ENCODE measurements at places on chromosomes 5 and 9.

DNA sequence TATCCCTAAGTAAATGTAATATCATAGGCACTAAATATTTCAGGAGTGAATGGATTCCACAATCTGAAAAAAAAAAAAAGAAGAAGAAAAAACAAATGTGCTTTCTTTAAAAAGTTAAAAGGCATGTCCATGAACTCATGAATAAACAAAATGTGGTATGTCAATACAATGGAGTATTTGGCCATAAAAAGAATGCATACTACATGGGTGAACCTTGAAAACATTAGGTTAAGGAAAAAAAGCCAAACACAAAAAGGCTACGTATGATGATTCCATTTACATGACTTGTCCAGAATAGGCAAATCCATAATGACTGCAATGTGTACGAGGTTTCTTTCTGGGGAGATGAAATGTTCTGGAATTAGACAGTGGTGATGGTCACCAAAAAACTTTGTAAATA is 45.3 kb downstream of the FNIP1 start:
- DNase-seq, result no peak

GRCh38 chr5:111004291-111004690 is 67.2 kb upstream of the TSLP start:
- no peak for DNase-seq

- DNase-seq, result peak; percentile 83
Observed at GRCh38 chr5:73454379-73455036, 5.9 kb upstream of the FOXD1 start.

GRCh38 chr9:83656952-83657351 is 34.0 kb downstream of the IDNK start:
- no peak for DNase-seq

- no peak for DNase-seq
Observed at GRCh38 chr5:160507221-160507721, 85.6 kb downstream of the PTTG1 start.

DNA sequence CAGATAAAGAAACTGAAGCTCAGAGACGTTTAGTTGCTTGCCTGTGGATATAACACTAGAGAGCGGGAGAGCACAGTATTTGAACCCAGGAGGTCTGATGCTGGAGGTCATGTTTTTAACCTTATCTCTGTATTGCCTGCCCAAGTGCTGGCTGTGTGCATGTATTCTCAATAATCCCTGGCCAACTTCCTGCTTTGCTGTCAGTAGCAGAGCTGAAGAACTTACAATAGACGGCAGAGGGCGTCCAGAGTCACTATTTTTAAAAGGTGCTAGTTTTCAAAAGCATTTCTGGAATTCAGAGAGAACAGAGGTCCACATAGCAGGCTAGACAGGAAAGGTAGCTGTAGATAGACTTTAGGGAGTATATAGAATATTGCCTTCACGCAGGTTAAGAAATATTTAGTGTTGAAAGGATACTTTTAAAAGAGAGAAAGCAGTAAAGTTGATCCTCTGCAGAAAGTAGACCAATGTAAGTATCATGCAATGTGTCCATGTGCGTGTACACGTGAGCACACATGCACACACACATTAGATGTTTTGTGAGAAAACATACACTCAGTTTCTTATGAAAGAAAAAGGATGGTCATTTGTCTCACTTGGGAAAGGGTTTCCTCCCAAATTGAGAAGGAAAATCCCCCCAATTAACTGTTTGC is 46.3 kb downstream of the PTCD2 start:
- peak; percentile 78 for DNase-seq

DNA sequence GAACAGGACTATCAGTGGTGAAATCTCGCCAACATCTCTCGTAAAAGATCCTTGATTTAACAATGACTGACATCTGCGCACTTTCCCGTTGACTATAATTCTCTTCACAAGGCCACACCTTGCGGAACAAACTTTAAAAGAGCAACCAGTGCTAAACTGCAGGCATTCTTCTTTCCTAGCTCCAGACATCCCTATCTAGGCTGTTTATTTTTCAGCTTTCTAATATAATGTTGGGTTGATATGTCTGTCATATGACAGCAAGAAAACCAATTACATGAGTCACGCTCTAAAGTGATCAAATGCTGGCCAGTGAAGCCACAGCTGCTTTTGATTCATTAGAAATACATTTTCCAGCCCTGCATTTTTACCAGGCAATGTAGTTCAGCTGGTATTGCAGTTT is 162.5 kb downstream of the ELAVL2 start:
- DNase-seq, result no peak

DNA sequence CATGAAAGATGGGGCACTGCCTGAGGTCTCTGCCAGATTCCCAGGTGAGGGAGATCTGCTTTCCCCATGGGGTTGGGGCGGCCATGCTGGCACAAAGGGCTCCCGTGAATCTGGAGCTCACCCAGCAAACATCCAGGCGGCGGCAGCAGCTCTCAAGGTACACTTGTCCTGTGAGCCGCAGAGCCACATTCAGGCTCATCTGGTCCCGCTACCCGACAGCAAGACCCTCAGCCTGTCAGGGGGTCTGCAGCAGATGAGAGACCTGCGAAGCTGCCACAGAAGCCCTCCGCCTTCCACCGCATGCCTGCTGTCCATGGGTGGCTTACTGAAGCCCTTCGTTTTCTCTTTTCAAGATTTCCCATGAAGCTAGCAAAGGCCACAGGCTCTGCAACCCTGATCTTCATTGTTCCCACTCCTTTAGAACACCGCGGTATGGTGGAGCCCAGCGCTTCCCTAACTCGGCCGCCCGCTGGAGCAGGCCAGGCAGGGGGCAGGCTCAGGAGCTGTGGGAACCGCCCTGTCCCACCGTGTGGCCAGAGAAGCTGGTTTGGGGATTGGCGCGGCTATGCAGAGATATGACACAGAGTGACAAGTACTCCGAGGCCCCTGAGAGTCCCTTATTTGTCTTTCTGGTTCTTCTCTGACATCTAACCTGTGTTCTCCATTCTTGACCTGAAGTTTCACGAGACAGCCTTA is 8.8 kb downstream of the LRRC14B start:
- DNase-seq, result no peak

GRCh38 chr5:42423285-42424165 is at the start of gene GHR:
GHR (plus strand) TSS chr5:42423439; CDS start chr5:42565875, 142,436 bp downstream.
- DNase-seq, result peak; percentile 83

DNA sequence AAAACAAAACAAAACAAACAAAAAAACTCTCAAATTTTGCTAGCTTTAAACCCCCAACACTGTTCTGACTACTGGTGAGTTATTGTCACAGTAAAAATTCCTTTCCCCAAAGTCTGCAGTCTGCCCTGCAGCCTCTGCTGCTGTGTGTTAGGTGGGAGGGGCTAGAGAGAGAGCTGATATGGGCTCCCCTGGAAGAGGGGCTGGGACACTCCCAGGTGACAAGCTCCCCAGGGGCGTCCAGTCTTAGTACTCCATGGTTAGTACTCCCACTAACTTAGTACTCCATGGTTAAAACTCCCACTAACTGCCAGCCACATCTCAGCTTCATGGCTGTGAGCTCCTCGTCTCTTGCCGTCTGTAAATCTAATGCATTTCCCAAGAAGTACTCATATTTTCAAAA is 191.9 kb downstream of the FANCC start:
- no peak for DNase-seq

- no peak for DNase-seq
Observed at GRCh38 chr5:125057912-125058826, 311.7 kb upstream of the ZNF608 start.

Data from HAP-1 (cell line).